ENCODE measurements at places on chromosomes 2 and 18. TPM values are rescaled to one million over a fixed set of nuclear protein-coding genes. Genes with fewer than 3 reads are reported as not detected.

DNA sequence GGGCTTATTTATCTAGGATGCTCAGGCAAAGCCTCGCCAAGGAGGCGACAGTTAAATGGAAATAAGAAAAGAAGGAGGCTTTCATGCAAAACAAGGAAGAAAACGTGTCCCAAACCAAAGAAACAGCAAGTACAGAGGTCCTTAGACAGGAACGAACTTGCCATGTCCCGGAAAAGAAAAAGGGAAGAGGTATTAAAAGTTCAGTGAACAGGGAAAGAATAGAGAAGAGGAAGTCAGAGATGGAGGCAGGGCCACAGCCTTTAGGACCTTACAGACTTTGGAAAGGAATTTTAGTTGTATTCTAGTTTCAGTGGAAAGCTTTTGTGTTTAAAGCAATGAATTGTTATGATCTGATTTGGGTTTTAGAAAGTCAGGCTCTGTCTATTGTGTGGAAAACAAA is 22.1 kb downstream of the IKZF2 start:
- DNase-seq = no peak

DNA sequence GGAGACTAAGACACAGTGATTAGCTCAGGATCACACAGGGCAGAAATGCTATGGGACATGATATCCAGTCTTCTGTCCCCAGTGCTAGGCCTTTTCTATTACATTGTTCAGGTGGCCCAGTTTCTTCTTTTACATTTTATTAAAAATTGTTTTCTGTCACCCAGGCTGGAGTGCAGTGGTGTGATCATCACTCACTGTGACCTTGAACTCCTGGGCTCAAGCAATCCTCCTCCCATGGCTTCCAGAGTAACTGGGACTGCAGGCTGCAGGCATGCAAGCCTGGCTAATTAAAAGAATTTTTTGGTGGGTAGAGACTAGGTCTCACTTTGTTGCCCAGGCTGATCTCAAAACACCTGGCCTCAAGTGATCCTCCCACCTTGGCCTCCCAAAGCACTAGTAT is 15.4 kb downstream of the PDK1 start:
- DNase-seq = no peak

Gene CAPN14
- total RNA-seq = 0.23 TPM

Gene DOK6
- not detected for total RNA-seq

DNA sequence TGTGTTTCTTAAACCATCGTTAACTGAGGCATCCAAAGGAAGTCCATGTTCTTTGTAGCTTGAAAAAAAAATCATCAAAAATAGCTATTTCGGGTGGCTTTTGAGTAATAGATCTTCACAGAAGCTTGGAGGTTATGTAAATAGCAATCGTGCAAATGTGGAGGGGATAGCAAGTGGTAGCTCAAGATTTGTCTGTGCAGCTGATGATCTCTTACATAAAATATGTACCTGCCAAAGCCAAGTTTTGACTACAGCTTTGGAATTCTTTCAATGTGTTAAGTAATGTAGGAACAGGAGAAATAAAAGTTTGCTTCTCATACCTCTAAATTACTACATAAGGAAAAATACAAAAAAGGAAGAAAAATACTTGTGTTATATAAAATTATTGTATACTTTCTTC is 1432.0 kb downstream of the DPP10 start:
- DNase-seq = no peak

Gene DSG4
- total RNA-seq = not detected

DNA sequence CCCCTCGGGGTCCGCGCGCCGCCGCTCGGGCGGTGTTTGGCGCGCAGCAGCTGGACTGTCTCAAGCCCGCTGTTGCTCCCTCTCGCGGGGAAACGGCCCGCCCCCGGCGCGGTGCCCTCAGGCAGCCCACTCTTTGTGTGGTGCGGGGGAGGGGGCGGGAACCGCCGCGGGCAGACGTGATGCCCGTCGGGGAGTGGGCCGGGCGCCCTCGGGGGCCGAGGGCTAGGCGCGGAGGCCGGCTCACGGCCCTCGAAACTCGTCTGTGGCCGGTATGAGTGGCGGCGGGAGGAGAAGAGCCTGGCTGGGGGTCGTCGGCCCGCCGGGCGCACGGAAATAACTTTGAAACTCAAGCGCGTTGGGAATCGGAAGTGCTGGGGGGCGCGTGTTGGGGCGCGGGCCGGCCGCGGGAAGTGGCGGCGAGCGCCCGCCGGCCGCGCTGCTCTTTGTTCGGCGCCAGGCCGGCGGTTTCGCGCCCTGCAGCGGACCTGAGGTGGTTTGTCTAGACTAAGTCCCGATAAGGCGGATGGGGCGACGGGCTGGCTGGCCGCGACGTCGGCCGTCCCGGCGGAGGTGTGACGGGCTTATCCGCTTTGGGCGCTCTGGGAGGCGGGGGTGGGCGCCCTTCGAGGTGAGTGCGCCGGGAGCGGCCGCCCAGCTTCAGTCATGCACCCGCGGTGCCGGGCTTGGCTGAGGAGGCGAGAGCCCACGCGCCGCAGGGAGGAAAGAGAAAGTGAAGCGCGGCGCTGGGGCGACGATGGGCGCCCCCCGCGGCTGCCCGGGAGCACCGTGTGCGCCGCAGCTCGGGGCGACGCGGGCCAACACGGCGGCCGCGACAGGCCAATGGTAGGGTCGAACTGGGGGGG is 679 bp downstream of the PTMA start:
- DNase-seq = peak; percentile 46

Measured in endothelial cell of umbilical vein (primary cell).